ENCODE measurements at places on chromosomes 2 and 18. TPM values are rescaled to one million over a fixed set of nuclear protein-coding genes. Genes with fewer than 3 reads are reported as not detected.

Gene NEU2
- total RNA-seq, result not detected

Gene MEP1B
- not detected for total RNA-seq

Gene CXCR1
- 1.1 TPM for total RNA-seq

Gene GAREM1
- total RNA-seq, result 22.7 TPM

Gene DSG3
- total RNA-seq, result not detected

Gene SP100
- total RNA-seq, result 50.2 TPM

Gene IFIH1
- total RNA-seq, result 6.0 TPM

Gene THADA
- total RNA-seq, result 10.5 TPM

Gene VRK2
- 29.4 TPM for total RNA-seq

Gene LMAN1
- 50.6 TPM for total RNA-seq

Gene CDH7
- not detected for total RNA-seq

Gene GALR1
- total RNA-seq, result not detected

Gene SLC30A3
- 10.1 TPM for total RNA-seq

Gene RFX8
- total RNA-seq, result not detected

Gene ARID5A
- total RNA-seq, result 8.7 TPM

Gene BABAM2
- 53.0 TPM for total RNA-seq

Gene SCN3A
- total RNA-seq, result 0.95 TPM

Gene WIPF1
- 19.4 TPM for total RNA-seq

Gene FOXD4L1
- not detected for total RNA-seq

Gene KIF5C
- total RNA-seq, result 0.87 TPM

Gene COL4A4
- total RNA-seq, result 13.6 TPM

Gene DYNAP
- not detected for total RNA-seq

Gene SCLY
- total RNA-seq, result 10.8 TPM

Gene TDRD15
- total RNA-seq, result not detected

Gene IL1RL1
- 1.7 TPM for total RNA-seq

Gene MC5R
- not detected for total RNA-seq

Gene HTRA2
- total RNA-seq, result 29.2 TPM

Gene C2orf72
- total RNA-seq, result 0.16 TPM

Gene SP5
- 0.19 TPM for total RNA-seq

Gene INHA
- total RNA-seq, result 1.9 TPM

Gene CAPN14
- total RNA-seq, result 0.35 TPM

Gene PAPOLG
- total RNA-seq, result 8.0 TPM

Gene LTBP1
- total RNA-seq, result 90.4 TPM

Gene GREB1
- total RNA-seq, result 11.4 TPM

Gene RGPD4
- total RNA-seq, result 0.05 TPM

Gene ST8SIA3
- total RNA-seq, result not detected

Gene REG1B
- total RNA-seq, result not detected

Gene UBE2F
- total RNA-seq, result 73.3 TPM

Gene ASTL
- total RNA-seq, result not detected

Gene AKAIN1
- not detected for total RNA-seq

Gene HTR2B
- not detected for total RNA-seq

Gene CDKL4
- total RNA-seq, result 0.22 TPM

Gene TP53I3
- total RNA-seq, result 17.2 TPM

Gene SPDYA
- total RNA-seq, result 0.35 TPM

Gene LGALSL
- 6.6 TPM for total RNA-seq

Gene SERPINB10
- total RNA-seq, result not detected
